ENCODE measurements at places on chromosomes 6 and 20.

DNA sequence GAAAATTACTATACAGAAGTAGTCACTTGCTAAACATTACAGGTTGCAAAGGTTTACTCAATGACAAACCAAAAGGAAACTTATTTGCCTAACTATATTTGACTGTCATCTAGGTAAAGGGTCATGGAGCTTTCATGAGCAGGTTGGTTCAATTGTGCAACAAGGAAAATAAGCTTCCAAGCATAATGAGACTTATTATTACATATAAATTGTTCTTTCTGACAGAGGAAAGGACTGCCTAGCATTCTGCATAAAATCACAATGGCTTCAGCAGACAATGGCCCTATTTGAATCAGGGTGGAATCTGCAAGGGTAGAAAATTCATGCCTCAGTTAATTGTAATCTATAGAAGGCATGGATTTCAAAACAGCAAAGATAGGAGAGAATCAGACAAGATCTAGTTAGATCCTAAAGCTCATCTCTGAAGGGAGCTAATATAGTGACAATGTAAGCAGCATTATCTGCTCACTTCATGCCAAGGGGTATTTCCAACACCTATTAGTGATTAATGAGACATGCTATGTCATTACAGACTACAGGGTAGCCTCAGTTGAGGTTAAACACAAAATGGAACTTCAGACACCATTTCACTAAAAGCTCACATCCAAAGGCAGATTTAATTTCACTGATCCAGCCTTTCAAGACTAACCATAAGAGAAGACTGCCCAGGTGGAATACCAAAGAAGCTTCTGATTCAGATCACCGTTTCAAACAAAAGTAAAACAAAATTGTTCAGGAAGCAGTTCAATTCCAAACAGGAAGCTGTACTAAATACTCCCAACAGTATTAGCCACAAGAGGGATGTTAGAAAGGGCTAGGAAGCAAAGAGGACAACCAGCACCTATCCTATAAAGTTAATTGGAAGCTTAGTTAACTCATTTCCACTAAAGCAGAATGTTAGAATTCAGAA, 8.5 kb downstream of the STAU1 start:
- DNase-seq, result no peak

- peak; percentile 53 for DNase-seq
These were observed 170.6 kb upstream of the AGPAT4 start for GRCh38 chr6:161444464-161444863.

- DNase-seq, result no peak
These were observed 222.7 kb downstream of the SOX4 start for GRCh38 chr6:21816231-21816630.

- DNase-seq, result peak; percentile 66
These were observed 1.4 kb upstream of the HIVEP1 start for GRCh38 chr6:12010635-12011275.

GRCh38 chr6:12203001-12203400, 87.2 kb upstream of the EDN1 start:
- DNase-seq, result no peak
